ENCODE measurements at places on chromosomes 5 and 9.
A peak's percentile ranks its signal among the peaks of the same experiment; 100 is the strongest.

GRCh38 chr5:113295111-113295539 is 139.7 kb downstream of the TSSK1B start:
- DNase-seq, result no peak

- no peak for DNase-seq
These were observed 19.0 kb downstream of the ACTL7B start for GRCh38 chr9:108836781-108837180.

- no peak for DNase-seq
These were observed 120.1 kb upstream of the MYO10 start for GRCh38 chr5:17056141-17056631.

DNA sequence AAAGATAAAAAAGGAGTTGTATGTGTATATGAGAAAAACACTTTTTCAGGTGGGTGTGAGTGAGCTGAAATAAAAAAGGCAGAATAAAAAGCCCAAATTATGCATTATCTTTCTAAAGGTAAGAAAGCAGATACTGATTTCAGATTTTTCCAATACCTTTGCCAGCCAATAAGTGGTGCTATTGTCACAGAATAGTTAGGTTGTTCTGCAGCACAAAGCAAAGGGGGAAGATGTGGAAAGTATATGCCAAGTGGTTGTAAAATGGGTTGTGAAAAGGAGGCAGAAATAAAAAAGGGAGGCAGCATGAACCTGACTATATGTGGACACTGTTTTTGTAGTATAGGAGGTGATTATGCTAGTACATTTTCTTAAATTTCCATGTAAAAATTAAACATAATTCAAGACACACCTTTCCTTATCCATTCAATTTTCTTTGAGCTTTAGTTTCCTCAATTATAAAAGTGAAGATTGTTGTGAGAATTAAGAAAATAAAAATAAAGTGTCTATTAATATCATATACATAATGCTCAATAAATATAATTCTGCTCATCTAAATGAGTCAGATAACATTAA is 106.7 kb downstream of the SMIM15 start:
- DNase-seq, result no peak

DNA sequence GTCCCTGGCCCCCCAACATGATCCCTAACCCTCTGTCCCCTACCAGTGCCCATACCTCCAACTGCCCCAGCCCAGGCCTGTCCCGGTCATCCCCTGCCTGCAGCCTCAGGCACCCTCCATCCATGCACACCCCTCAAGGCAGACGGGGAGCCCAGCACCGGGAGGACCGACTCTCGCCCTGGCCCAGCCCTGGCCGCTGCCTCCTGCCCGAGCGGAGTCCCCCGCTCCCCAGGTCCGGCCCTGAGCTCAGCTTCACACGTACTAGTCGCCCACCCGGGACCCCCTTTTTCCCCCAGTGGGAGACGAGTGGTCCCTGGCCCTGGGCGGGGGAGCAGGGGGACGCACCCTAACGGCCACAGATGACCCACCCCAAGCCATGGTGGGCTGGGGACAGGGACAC is 49.0 kb upstream of the UBAC1 start:
- no peak for DNase-seq

- no peak for DNase-seq
These were observed 67.7 kb downstream of the C9orf152 start for GRCh38 chr9:110140276-110140675.

- no peak for DNase-seq
These were observed 53.4 kb upstream of the GLIS3 start for GRCh38 chr9:4353236-4353635.

DNA sequence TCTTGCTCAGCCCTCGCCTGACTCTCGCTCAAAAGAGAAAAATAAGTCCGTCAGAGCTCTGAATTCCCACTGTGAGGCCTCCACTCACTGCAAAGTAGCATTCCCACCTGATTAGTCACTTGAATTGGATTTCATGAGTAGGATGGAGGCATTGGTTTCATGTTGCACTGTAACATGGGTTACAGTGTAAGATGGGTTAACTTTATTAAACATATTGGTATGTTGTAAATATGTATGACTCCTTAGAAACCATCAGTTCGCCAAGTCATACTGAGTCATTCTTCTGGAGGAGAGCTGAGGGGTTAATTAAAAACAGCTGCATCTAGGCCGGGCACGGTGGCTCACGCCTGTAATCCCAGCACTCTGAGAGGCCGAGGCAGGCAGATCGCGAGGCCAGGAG is 93.8 kb upstream of the BNC2 start:
- DNase-seq, result no peak

GRCh38 chr5:76790632-76791290 is 28.1 kb upstream of the F2RL1 start:
- DNase-seq, result no peak

DNA sequence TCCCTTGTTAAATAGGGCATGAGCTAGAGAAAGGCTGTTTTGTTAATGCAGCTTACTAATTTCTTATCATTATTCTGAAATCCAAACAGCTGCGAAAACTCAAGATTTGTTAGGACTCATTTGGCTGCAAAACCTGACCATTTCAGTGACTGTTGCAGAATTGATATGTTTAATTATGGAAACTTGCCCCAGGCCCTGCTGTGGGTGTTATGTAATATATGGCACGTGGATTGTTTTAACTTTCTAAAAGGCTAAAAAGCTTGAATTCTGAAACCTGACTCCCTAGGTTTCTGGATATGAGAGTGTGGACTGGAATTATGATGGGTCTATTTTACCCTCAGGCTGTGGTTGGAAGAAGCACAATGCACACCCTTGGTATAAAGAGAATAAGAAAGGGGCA is 4.4 kb downstream of the IL9 start:
- no peak for DNase-seq

DNA sequence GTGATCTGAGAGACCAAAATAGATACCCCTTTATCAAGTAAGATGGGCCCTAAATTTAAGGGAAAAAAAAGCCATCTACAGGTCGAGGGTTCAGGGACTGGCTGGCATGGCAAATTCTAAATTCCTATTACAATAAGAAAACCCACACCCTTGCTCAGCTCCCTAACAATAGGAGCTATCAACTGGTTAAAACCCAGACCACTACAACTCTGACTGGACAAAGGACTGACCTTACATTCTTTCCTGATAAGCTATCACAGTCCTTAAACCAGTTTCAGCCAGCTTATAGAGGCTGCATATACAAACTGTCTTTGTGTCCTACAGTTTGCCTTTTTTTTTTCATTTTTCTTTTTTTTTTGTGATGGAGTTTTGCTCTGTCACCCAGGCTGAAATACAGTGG is 803.6 kb downstream of the NR2F1-AS1 start:
- no peak for DNase-seq

DNA sequence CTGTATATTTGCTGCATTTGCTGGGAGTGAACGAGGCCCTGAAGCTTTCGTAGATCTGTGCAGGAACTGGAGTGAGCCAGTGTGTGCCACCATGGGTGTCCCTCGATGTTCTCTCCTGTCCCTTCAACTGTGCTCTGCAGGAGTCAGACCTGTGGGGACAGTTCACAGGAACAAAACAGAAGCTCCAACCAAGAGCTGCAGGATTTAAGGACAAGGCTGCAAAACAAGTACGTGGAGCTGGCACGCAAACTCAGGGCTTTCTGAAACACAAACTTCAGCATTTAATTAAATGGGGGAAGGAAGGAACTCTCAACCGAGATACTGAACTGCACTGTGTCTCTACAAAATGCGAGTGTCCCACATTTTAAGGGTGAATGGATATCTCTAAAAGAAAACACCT is 24.2 kb downstream of the BASP1 start:
- DNase-seq, result no peak

GRCh38 chr5:87899208-87899661 is 369.4 kb downstream of the TMEM161B start:
- no peak for DNase-seq

GRCh38 chr5:138468133-138468965 is 3.1 kb downstream of the EGR1 start:
- DNase-seq, result no peak

- DNase-seq, result no peak
These were observed 218.6 kb downstream of the ESM1 start for GRCh38 chr5:54766748-54767147.

DNA sequence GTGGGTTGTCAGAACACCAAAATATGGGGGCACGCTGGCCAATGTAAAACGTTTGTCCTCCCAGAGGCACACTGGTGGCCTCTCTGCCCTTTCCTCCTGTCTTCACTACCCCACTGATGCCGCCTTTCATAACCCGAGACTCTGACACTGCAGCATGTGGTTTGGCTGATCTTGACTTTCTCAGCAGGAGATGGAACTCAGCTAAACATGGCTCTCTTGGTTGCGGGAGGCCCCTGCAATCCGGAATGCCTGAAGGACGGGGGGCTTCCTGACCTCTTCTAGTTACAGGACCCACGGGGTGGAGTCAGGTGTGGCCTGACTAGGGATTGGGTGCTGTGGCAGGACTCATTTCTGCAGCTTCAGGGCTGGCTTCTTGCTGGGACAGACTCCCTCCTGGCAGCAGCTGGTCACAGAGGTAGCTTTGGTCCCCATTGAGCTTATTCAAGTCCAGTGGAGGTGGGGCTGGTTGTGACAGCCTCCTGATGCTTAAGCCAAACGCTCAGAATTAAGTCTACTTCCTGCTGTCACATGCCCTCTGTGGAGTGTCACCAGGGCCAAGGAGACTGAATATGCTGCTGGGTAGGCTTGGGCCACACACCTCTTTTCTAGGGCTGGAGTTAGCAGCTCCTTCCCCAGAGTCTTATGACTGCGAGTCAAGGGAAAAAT is 44.2 kb downstream of the NXNL2 start:
- DNase-seq, result no peak

GRCh38 chr5:18281947-18282581 is 647.8 kb downstream of the TAF11L14 start:
- DNase-seq, result no peak

GRCh38 chr5:83528439-83528769 is 56.9 kb downstream of the VCAN start:
- DNase-seq, result no peak

- DNase-seq, result no peak
These were observed 709.3 kb downstream of the MAT2B start for GRCh38 chr5:164214698-164215097.

DNA sequence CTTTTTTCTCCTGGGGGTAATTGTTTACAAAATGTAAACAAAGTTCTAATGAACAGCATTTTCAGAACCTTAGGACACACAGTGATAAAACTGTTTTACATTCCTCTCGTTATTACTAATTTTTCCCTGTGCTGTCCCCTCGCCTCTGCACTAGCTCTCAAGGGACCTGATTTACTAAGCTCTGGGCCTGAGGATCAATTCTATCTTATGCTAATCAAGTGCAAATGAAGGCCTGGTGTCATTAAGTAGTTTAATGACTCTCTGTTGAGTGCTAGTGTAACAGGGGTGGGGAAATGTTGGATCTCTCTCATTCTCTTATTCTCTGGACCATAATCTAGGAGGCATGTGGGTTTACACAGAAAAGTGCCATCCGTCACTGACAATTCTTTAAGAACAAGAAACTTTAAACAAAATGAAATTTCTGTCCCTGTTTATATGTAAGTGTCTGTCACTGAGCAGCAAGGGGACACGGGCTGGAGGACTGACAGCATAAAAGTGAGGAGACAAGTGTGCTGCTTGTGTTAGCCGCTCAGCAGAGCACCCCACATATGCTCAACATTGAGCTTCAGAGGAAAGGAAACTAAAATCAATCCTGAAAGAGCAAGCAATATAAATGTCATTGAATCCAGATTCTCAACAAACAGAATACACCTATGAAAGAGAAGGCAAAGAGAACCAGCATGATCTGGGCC is 115.4 kb downstream of the WDR41 start:
- DNase-seq, result no peak

DNA sequence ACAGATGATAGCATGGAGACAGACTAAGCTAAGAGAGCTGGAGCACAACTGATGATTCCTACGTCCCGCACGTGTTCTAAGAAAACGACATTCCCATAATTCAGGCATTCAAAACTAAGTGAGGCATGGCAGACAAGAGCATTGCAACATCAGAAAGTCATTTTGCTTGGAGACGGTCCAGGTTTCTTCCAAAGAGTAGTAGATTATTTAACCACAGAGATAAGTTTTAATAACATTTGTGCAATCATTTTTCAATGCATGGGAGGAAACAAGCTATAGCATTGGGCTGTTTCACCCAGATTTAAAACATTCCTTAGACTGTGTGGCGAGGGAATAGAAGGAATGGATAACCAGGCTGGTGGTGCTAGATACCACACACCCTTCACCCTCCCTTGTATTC is 117.2 kb downstream of the APBA1 start:
- no peak for DNase-seq

DNA sequence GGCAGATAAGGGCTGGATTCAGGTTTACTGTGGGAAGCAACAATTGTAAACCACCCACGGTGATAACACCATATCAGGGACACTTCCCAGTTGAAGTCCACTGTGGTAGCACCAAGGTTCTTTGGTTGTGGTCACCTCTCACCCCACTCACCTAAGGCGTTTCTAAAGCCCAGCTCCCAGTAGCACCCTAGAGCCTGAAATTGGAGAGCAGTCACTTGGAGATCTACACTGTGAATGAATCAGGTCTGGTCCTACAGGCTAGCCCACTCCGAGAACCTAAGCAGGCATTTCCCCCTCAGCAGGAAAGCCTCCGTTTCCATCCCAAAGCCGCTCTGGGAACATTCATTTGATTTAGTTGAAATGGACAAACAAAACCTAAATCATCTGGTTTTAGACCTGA is 191.3 kb downstream of the TTC39B start:
- no peak for DNase-seq

GRCh38 chr5:175102717-175103116 is 341.3 kb downstream of the DRD1 start:
- DNase-seq, result no peak

DNA sequence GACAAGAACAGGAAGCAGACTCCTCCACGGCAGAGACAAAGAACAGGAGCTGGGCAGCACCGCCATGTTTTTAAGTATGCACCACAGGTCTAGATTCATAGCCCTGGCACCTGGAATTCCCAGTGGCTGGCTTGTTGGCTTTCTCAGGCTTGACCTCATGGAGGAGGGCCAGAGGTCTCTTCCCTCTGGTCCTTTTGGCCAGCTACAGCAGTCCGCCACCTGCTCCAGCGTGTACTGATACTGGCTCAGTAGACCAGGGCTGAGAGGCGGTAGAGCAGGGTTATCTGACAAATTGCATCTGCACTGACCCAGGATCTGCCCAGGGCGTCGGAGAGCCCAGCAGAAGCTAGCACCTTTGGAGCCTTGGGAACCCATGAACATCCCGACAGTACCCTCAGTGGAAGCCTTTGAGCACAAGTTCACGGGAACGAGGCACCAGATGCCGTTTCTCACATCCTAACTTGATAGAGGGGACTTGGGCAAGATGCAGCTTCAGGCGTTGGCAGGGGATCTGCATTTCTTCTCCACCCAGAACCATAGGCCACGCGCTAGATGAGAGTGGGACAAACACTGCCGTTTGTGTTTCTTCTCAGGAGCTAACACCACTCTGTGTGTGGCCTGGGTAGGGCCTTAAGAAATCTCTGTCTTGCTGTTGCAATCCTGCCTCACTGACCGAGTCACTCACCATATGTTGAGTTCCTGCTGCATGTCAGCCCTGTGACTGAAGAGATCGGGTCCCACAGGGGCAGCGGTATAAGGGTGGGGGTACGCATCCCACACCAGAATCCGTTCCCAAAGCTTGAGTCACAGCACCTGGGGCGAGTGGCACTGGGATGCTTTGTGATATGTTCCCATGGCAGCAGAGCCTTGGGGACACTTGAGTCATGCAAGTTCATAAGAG is 90.3 kb upstream of the OTULINL start:
- no peak for DNase-seq

GRCh38 chr9:130997925-130998596 is 10.9 kb upstream of the LAMC3 start:
- DNase-seq, result no peak

GRCh38 chr5:172714491-172715420 is 56.2 kb downstream of the DUSP1 start:
- DNase-seq, result peak; percentile 23

GRCh38 chr5:6193310-6193709 is 185.0 kb downstream of the MED10 start:
- DNase-seq, result no peak

GRCh38 chr9:109016132-109016531 is 2.8 kb upstream of the CTNNAL1 start:
- DNase-seq, result no peak

Measured in activated naive CD4-positive, alpha-beta T cell (primary cell).